Stimulated activated CD4-positive, alpha-beta T cell treated with anti-CD3 and anti-CD28 coated beads, Interleukin-4, amount 100 ng/mL, for 4 hours (primary cell): ENCODE measurements at places on chromosomes 3 and 15.

DNA sequence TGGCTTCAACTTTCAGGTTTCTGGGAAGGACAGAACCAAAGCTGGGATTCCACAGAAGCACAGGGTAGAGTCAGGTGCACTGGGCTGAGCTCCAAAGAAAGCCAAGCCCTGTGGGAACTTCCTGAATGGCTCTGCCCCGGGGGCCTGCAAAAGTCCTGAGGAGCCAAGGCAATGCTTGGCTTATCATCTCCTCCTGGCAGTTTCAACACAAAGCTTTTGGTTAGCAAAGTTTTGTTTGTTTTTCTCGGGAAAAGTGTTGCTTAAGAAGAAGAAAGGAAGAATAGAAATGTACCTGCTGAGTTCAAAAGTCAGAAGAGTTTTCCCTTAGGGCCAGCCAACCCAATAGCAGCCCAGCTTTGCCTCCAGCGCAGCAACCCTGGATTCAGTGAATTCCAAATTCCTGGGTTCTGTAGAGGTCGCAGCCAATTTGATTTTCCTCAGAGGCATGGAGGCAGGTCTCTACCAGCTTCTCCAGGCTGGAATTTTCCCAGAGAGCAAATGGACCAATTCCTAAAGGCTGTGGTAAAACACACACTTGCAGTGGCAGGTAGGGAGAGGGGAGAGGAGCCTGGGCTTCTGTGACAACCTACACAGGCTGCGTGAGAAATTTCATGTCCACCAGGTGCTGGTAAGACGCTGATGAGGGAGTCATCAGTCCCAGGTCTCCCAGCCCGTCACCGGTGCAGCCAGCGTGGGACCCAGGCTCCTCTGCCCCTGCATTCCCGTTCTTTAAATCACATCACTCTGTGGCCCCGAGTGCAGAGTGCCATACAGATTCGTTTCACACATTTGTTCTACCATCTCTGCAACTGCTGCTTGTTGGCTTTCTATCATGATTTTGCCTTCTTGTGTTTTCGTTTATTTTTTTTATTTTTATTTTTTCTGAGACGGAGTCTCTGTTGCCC, 54.3 kb upstream of the SNRPA1 start:
- no peak for DNase-seq

GRCh38 chr3:60652829-60653228, 598.4 kb downstream of the FHIT start:
- no peak for DNase-seq

DNA sequence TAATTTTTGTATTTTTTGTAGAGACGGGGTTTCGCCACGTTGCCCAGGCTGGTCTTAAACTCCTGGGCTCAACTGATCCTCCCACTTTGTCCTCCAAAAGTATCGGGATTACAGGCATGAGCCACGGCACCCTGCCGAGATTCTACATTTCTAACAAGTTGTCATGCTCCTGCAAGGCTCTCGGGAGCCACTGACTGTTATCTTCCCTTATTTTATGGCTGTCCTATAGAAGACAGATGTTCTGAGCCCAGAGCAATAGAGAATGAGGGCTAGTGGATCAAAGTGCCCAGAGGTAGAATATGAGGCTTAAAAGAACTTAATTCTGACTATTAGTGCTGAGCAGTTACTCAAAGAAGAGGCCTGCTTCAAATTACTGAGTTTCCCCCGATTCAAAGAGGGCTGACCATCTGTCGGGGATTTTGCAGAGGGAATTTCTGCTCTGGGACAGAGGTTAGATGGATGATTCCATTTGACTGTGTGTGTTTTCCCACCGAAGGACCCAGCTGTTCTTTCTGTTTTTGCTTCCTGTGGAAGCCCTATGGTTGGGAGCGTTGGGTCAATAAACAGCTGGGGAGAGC, 39.5 kb downstream of the ITPR1 start:
- DNase-seq: no peak

DNA sequence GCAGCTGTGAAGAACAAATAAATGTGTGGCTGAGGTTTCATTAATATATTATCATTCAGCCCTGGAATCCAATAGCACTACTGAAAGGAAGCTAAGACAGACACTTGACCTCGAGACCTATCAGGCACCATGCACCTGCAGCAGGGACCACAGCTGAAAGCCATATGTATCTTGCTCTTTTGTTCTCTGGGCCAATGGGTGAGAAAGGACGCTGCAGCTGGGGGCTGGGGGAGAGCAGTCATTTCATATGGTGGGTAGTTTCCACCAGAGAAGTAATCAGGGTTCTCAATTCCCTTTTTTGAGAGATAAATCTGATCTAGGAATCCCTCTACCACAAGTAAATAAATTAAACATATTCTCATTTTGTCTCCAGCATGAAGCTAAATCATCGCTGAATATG, 225.6 kb upstream of the STRIT1 start:
- DNase-seq: no peak

DNA sequence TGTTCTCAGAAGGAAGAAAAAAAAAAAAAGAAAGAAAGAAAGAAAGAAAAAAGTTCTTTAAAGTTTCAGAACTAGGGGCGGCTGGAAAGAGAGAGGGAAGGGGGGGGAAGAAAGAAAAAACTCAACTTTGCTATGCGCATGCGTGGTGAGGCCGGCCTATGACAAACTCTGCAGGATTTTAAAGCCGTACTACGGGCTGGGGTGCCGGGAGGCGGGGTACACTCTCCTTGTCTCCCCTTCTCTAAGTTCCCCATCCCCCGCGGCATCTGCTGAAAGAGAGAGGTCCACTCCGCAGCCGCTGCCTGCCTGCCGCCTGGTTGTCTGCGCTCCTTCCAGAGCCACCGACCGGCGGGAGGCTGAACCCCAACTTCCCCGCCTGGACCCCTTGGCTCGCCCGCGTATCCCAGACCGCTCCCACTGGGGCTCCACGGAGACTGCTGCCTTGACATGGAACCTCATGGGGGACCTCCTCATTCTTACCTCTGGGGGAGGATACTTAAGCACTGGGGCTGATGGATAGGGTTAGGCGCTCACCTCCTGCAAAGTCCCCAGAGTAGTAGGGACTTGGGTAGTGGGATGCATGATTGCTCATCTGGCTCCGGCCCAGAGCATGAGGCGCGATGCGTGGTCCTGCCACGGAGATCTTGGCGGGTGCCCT, 1.4 kb upstream of the WNT5A start:
- DNase-seq: no peak

DNA sequence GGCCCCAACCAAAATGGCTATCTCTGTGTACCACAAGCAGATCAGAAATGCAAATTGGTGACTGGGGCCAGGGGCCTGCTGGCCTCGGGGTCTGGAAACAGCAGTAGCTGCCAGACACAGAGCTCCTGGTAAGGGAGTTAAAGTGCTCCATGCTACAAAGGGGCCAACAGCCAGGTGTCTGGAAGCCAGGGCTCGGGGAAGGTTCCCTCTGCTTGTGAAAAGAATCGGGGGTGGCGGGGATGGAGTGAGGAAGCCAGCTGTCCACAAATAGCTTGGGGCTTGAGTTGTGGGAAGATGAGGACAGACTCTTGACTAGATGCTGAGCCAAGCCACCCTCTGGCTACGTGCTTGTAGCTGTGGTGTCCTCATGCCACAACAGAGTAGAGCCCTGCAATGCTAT, 39.3 kb downstream of the CHRD start:
- DNase-seq: no peak

- DNase-seq: no peak
Measured at GRCh38 chr3:99884484-99884883, 66.8 kb downstream of the CMSS1 start.

- DNase-seq: no peak
Measured at GRCh38 chr15:63288778-63289378, 11.5 kb downstream of the APH1B start.

DNA sequence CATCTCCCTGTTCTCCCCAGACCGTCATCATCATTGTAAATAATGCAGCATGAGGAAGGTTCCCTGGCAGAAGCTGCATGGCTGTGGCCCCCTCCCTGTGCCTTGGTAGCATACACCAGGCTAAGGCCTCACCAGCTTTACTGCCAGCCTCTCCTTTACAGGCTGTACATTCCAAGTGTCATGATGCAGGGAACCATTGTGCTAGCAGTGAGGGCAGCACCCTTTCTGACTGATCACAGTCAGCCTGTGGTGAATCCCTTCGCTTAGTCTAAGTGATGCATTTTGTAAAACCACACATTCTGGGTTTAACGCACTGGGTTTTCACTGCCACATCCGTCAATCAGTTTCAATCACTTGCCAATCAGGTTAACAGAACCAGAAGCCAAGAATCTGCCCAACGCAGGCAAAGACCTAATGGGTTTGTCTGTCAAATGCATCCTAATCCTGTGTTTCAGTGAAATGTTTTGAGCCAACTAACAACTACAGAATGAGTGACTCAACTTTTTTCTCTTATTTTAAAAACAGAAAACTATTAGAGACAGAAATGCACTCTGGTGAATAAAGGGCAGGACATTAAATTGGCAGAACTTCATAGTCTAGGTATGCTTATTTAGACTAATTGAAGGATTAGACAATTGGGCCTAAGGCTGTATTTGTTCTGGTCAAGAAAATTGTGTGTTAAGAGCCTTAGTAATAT, 225.9 kb upstream of the DPH6 start:
- DNase-seq: no peak
